ENCODE measurements at places on chromosomes 3 and 15.

DNA sequence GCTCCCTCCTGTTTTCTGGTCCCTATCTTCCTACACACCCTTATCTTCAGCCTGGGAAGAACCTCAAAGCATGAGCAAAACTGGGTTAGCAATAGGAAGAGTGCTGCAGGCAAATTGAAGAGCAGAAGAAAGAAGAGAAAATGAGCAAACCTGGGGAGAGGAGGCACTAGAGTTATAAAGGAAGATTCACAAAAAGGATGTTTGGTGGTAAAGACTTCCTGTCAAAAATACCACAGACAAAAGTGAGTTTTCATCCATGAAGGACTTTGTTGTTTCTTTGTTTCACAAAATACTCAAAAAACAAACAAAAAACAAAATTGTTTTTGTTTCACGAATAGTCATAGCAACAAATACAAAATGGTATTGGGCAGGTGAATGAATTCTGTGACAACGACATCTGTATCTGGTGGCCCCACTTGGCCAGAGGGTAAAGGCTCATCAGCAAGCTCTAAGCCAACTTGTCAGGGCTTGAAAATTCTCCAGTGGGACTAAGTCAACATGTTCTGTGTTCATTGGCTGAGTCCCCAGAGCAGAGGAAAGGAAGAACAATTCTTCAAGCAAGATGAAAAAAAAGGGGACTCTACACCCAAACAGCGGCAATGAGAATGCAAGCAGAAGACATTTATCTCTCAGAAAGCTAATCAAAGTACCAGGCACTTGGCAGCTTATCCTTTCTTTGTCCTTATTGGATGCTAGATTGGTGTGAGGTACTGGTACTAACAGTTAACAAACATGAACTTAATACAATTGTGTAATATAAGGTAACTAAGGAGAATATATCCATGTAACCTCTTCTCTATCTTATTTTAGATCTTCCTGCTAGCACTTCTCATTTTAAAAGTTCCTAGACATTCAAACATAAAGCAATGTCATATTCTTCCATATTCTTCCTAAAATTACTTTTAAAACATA, 9.7 kb downstream of the ATP8B4 start:
- peak overlapping the region; percentile 37 for H3K4me3 ChIP-seq
- H3K4me1 ChIP-seq: peaks cover 84% of the 10 kb centered on the region
- no peaks in the 10 kb centered on the region for H3K27me3 ChIP-seq
- H3K36me3 ChIP-seq: peaks cover 26% of the 10 kb centered on the region
- H3K27ac ChIP-seq: peak overlapping the region; percentile 91
- no peak for DNase-seq

DNA sequence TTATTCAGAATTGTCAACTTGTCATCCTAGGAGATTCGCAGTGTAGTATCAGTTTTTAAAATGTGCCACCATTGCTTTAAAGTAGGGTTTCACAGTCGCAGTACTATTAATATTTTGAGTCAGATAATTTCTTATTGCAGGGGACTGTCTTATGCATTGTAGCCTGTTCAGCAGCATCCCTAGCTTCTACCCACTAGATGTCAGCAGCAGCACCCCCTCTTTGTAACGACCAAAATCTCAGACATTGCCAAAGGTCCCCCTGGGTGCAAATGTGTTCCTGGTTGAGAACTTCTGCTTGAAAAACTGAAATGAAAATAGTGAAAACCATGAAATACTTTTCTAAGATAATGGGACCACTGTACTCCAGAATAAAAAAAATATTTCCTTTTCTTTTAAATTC, 474.8 kb downstream of the CNTN3 start:
- H3K27me3 ChIP-seq: no peaks in the 10 kb centered on the region
- H3K36me3 ChIP-seq: no peaks in the 10 kb centered on the region
- no peaks in the 10 kb centered on the region for H3K4me1 ChIP-seq
- H3K4me3 ChIP-seq: no peak overlapping the region
- DNase-seq: no peak

- H3K27ac ChIP-seq: peak overlapping the region; percentile 47
- no peak for DNase-seq
- H3K36me3 ChIP-seq: no peaks in the 10 kb centered on the region
Measured at GRCh38 chr3:157066335-157067098, 93.4 kb downstream of the CCNL1 start.

DNA sequence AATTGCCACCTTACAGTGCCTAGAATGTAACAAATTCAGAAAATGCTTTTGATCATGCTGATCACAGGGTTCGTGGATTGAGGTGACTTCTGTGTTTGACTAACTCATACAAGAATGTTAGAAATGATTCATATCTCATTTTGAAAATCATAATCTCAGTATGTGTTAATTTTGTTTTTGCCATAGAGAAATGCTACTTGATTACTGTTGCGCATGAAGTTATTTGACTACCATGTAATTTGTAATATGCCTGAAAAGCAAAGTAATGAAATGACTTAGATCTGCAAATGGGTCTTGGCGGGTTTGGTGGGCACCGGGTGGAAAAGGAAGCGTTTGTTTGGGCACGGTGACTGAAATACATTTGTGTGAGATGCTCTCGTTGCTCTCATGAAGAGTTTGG, 173.6 kb upstream of the BHLHE40 start:
- peak; percentile 49 for DNase-seq
- H3K4me3 ChIP-seq: peak overlapping the region; percentile 58
- peaks cover 71% of the 10 kb centered on the region for H3K4me1 ChIP-seq
- no peaks in the 10 kb centered on the region for H3K27me3 ChIP-seq
- H3K27ac ChIP-seq: peak overlapping the region; percentile 79

- H3K27me3 ChIP-seq: no peaks in the 10 kb centered on the region
- no peak overlapping the region for H3K27ac ChIP-seq
- no peak for DNase-seq
- H3K36me3 ChIP-seq: no peaks in the 10 kb centered on the region
- H3K4me3 ChIP-seq: no peak overlapping the region
Measured at GRCh38 chr3:173886-174285, 22.7 kb upstream of the CHL1 start.

DNA sequence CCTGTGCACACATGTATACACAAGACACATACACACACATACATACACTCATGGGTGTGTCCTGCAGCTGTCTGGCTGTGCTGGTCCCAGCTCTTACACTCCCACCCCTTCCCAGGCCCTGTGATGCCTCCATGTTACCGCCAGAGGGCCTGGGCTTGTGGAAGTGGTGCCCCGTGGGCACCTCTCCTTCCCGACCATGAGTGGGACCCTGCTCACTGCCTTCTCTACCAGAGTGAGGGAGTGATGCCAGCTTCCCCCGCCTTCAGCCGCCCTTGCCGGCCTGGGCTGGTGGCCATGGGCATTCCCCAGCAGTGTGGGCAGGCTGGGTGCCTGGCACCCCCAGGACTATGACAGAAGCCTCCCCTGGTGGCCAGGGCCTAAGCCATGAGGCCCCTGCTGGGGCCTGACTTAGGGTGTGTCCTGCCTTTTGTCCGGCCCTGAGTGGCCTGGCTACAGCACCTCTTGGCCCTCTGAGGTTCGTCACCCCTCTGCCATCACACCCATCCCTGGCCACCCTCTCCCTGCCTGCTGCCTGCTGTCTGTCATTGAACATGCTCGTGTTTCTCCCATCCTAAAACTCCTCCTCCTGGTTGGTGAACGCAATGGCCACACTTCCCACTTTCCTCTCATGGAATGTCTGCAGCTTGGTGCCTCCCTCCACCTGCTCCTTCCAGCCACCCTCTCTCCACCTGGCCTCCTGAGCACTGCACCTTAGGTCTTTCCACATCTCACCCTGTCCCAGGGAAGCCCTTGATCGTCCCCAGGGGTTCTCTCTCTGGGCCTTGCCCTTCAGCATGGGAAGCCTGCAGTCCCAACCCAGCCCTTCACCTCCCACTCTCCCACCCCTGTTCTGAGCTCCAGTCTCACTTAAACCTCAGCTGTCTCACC, 14.6 kb downstream of the HDAC11 start:
- peaks cover 19% of the 10 kb centered on the region for H3K4me1 ChIP-seq
- peak; percentile 23 for DNase-seq
- no peaks in the 10 kb centered on the region for H3K27me3 ChIP-seq
- H3K4me3 ChIP-seq: no peak overlapping the region
- H3K36me3 ChIP-seq: no peaks in the 10 kb centered on the region
- no peak overlapping the region for H3K27ac ChIP-seq

- H3K36me3 ChIP-seq: no peaks in the 10 kb centered on the region
- no peak overlapping the region for H3K4me3 ChIP-seq
- no peak overlapping the region for H3K27ac ChIP-seq
- H3K4me1 ChIP-seq: peaks cover 31% of the 10 kb centered on the region
Measured at GRCh38 chr15:68524753-68525584, 53.8 kb upstream of the CORO2B start.

- no peak within 1 kb of the TSS for H3K27ac ChIP-seq
- no peaks in the 10 kb centered on the region for H3K36me3 ChIP-seq
- no peak within 1 kb of the TSS for H3K4me3 ChIP-seq
- peaks cover 23% of the 10 kb centered on the region for H3K4me1 ChIP-seq
Measured at GRCh38 chr15:52295421-52296001, at the start of gene MYO5C. TSS of gene MYO5C (minus strand) at chr15:52295804. CDS start at chr15:52295636, 168 bp downstream.

GRCh38 chr3:9782770-9783169, 9.5 kb downstream of the TADA3 start:
- peaks cover 59% of the 10 kb centered on the region for H3K4me1 ChIP-seq
- no peaks in the 10 kb centered on the region for H3K27me3 ChIP-seq
- H3K4me3 ChIP-seq: no peak overlapping the region
- no peak for DNase-seq
- peaks cover 71% of the 10 kb centered on the region for H3K36me3 ChIP-seq
- no peak overlapping the region for H3K27ac ChIP-seq

DNA sequence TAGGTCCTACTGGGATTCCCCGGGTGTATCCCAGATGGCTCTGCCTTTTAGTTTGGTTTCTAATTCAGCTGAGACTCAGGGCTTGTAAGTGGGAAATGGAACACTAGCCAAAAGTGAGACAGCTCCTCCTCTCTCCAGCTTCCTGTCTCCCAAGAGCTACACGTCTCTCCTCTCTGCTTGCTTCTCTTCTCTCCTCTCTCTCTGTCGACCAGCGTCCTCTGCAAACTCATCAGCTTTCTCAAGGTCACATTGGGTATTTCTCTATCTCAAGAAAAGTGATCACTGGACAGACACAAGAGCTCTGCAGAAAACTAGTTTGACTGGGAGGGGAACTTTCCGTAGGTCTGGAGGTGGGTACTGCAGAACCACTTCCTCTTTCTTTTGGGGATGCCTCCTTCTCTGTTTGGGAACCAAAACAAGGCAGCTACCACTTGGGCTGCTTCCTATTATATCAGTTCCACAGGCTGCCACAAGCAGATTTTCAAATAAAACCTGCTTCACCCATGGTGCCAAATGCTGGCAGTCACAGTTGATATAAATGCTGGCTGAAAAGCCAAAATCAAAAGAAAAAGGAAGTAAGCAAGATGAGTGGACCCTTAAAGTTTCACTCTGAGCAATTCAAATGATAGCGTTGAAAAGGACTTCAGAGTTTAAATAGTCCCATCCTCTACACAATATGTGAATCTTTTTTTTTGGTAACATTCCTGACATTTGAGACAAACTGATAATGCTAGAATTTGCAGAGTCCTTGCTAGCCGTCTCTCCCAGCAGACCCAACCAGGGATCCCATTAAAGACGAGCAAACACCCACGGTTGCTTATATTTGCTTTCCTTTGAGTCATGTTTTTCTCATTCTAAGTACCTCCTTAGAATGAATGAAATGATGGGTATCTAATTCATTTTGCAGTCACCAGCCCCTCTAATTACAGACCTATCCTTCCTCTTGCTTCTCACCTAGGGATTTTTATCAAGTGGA, 7.2 kb upstream of the DYNC1LI1 start:
- H3K4me1 ChIP-seq: peaks cover 13% of the 10 kb centered on the region
- peak; percentile 18 for DNase-seq
- H3K27me3 ChIP-seq: no peaks in the 10 kb centered on the region
- H3K36me3 ChIP-seq: no peaks in the 10 kb centered on the region
- H3K27ac ChIP-seq: peak overlapping the region; percentile 74

DNA sequence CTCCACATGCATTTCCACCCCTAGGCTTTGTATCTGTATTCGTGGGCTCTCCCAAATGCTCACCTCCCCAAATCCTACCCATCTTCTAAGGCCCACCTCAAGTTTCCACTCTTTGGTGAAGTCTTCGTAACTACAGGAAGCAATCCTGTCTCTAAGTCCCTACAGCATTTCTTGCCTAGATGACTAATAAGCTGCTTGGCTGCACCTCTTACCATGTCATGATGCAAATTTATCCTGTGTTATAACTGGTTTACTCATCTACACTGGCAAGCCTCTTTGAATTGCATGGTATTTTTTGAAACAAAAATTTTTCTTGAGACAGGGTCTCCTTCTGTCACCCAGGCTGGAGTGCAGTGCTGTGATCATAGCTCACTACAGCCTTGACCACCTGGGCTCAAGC, 73.3 kb downstream of the SETMAR start:
- no peak overlapping the region for H3K4me3 ChIP-seq
- no peak overlapping the region for H3K27ac ChIP-seq
- H3K4me1 ChIP-seq: no peaks in the 10 kb centered on the region
- DNase-seq: no peak
- H3K36me3 ChIP-seq: peaks cover 20% of the 10 kb centered on the region

- no peaks in the 10 kb centered on the region for H3K27me3 ChIP-seq
- no peak overlapping the region for H3K4me3 ChIP-seq
- no peaks in the 10 kb centered on the region for H3K36me3 ChIP-seq
- no peak for DNase-seq
Measured at GRCh38 chr3:39724233-39724846, 85.1 kb upstream of the MYRIP start.

DNA sequence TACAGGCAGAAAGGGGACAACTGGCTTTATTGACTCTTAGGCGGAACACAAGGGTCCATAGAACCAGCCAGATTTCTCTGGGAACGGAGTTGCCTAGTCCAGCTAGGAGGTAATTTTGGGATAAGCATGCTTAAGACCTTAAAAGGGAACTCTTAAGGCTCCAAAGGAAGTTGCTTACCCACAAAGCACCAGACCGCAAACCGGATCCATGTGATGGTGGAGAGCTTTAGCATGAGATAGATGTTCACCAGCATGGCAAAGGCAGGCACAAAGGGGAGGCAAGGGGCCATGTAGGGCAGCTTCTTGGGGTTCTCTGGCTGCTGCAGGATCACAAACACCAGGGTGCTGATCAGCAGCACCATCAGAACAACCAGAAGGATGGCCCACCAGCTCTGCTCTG, 61.4 kb downstream of the CLDN11 start:
- H3K4me1 ChIP-seq: peaks cover 3% of the 10 kb centered on the region
- no peak overlapping the region for H3K27ac ChIP-seq
- no peaks in the 10 kb centered on the region for H3K36me3 ChIP-seq
- DNase-seq: no peak
- H3K4me3 ChIP-seq: no peak overlapping the region

GRCh38 chr15:99210334-99210733, 39.0 kb downstream of the TTC23 start:
- H3K4me3 ChIP-seq: no peak overlapping the region
- no peak for DNase-seq
- no peaks in the 10 kb centered on the region for H3K4me1 ChIP-seq
- H3K27me3 ChIP-seq: peaks cover 3% of the 10 kb centered on the region
- no peak overlapping the region for H3K27ac ChIP-seq

- no peaks in the 10 kb centered on the region for H3K4me1 ChIP-seq
- DNase-seq: no peak
- no peak overlapping the region for H3K27ac ChIP-seq
- no peak overlapping the region for H3K4me3 ChIP-seq
- no peaks in the 10 kb centered on the region for H3K36me3 ChIP-seq
Measured at GRCh38 chr3:177735431-177735830, 538.1 kb upstream of the TBL1XR1 start.

GRCh38 chr3:182357928-182358327, 435.4 kb upstream of the ATP11B start:
- H3K4me3 ChIP-seq: no peak overlapping the region
- no peaks in the 10 kb centered on the region for H3K36me3 ChIP-seq
- H3K4me1 ChIP-seq: no peaks in the 10 kb centered on the region

GRCh38 chr3:72135636-72136035, 350.7 kb upstream of the PROK2 start:
- H3K27ac ChIP-seq: no peak overlapping the region
- no peaks in the 10 kb centered on the region for H3K36me3 ChIP-seq
- no peak for DNase-seq
